ENCODE measurements at places on chromosomes 6 and 20. TPM values are rescaled to one million over a fixed set of nuclear protein-coding genes. Genes with fewer than 3 reads are reported as not detected.

The POM121L2 gene
- total RNA-seq, result not detected

The PPIL4 gene
- 38.1 TPM for total RNA-seq

The TRAPPC3L gene
- total RNA-seq, result not detected

The C6orf52 gene
- total RNA-seq, result 1.7 TPM

The CLPSL2 gene
- total RNA-seq, result not detected

The PI16 gene
- 0.78 TPM for total RNA-seq

The PTCHD4 gene
- total RNA-seq, result 16.1 TPM

The TMC2 gene
- total RNA-seq, result 1.7 TPM

The ABHD12 gene
- 39.0 TPM for total RNA-seq

The BNIP5 gene
- total RNA-seq, result not detected

The ATP6V1G2 gene
- total RNA-seq, result 54.0 TPM

The PTCRA gene
- total RNA-seq, result not detected

The PRL gene
- total RNA-seq, result not detected

The CNKSR3 gene
- 3.0 TPM for total RNA-seq

The SDCBP2 gene
- 2.0 TPM for total RNA-seq

The WFDC12 gene
- not detected for total RNA-seq

The IYD gene
- not detected for total RNA-seq

The LY6G6F gene
- total RNA-seq, result not detected

The MAN1A1 gene
- 24.0 TPM for total RNA-seq

The TTBK1 gene
- 13.1 TPM for total RNA-seq

The GFRAL gene
- not detected for total RNA-seq

The ANKS1A gene
- total RNA-seq, result 11.4 TPM

The MCHR2 gene
- 4.1 TPM for total RNA-seq

The ZNF318 gene
- total RNA-seq, result 12.9 TPM

The TGM3 gene
- 0.16 TPM for total RNA-seq

The RAET1E gene
- not detected for total RNA-seq

All from occipital lobe (tissue), 3 donors.